ENCODE measurements at places on chromosomes 7 and 10.

- DNase-seq, result no peak
Observed at GRCh38 chr10:77670817-77671443, 33.3 kb upstream of the KCNMA1 start.

DNA sequence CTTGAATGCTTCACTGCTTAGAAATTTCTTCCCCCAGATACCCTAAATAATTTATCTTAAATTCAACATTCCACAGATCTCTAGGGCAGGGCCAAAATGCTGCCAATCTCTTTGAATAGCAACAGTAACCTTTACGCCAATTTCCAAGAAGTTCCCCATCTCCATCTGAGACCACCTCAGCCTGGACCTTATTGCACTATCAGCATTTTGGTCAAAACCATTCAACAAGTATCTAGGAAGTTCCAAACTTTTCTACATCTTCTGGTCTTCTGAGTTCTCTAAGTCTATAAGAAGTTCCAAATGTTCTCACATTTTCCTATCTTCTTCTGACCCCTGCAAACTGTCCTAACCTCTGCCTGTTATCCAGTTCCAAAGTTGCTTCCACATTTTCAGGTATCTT is 1306.9 kb upstream of the SORCS1 start:
- DNase-seq, result no peak

DNA sequence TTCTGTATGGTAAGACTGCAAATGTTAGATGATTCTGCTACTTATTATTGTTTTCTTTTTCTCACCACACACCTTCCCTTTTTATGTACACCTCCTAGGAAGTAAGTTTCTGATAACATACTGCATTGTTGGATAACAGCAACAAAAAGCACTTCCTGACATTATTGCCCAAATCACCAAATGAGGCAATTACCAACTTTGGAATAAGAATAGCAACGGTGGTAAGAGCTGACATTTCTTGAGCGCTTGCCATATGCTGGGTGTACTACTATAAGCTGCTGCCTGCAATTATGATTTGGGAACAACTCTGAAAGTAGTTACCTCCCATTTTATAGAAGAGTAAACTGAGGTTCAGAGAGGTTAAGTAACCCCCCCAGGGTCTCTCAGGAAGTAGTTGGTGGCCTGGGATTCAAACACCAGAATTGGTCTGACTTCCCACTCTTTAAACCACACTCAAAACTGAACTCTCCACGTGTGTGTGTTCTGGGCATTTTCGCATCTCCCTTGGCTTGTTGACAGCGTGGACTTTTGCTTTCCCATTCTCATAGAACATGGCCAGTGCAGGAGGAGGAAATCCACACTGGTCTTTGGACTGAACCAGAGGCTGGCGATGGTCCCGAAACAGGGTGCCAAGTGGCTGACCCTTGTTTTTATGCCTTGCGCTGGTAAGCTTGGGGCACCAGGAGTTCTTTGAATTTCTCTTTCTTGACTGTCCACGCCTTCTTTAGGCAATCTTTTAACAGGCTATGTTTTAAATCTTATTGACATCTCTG is 71.4 kb downstream of the TCF7L2 start:
- no peak for DNase-seq

- no peak for DNase-seq
Observed at GRCh38 chr10:50416881-50417280, 165.6 kb upstream of the ASAH2 start.

DNA sequence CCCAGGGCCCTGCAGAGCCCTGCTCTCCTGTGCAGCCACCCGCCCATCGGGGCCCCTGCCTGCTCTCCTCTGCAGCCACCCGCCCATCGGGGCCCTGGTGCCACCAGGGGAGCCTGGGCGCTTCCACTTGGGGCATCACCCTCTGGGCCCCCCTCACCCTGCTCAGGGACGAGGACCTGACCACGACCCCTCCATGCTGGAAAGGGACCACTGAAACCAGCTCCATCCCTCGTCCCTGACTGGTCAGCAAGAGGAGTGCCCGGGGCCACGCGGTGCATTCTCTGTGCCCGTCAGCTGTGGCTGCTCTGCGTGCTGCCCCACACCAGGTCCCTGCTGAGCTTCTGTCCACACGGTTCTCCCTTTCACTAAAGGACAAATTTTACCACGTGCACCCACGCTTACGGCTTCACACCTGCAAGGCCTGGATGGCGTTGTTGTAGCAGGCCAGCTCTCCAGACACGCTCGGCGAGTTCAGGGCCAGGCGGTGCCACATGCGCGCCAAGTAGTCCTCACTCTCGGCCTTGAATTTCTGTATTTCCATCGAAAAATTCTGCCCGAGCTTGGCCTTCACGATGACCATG is 57.6 kb downstream of the CFAP46 start:
- DNase-seq, result no peak

DNA sequence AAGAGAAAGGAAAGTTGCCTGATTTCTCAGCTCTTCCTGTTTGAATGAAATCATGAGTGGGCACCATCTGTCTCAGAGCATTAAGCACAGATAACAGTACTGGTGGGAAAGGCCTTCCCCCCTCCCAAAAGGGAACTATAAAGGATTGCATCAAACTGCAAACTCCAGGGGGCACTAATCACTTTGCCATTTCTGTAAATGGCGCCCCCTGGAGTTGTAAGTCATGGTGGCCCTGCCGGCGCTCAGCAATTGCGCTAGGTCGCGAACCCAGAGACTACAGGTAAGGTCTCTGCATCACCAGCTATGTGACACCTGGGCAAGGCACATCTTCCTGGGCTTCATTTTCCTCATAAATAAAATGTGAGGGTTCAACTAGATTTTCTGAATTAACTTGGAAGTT is 11.1 kb downstream of the LRRC4 start:
- no peak for DNase-seq
